K562 (cell line): ENCODE measurements at places on chromosomes 2 and 18. TPM values are rescaled to one million over a fixed set of nuclear protein-coding genes. Genes with fewer than 3 reads are reported as not detected.

- H3K36me3 ChIP-seq = no peaks in the 10 kb centered on the region
- no peaks in the 10 kb centered on the region for H3K4me1 ChIP-seq
- no peak for DNase-seq
Observed at GRCh38 chr2:160207804-160208654, 8.0 kb upstream of the ITGB6 start.

DNA sequence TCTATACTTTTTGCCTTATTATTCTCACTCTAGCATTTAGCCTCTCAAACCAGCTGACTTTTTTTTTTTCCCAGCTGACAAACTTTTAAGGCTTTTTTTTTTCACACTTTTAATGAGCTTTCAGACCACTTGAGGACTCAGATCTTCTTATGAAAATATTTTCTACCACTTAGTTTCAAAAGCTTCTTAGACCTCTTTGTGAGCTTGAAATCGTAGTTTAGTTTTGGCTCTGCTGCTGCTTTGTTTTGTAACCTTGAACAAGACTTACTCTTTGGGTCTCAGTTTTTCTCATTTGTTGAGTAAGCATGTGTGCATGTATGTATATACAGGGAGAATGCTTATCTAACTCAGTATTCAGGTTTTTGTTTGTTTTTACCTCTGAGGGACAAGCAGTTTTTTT, 3.5 kb downstream of the NBEAL1 start:
- peak overlapping the region; percentile 23 for H3K4me3 ChIP-seq
- peaks cover 7% of the 10 kb centered on the region for H3K4me1 ChIP-seq
- H3K27me3 ChIP-seq = no peaks in the 10 kb centered on the region
- peak overlapping the region; percentile 57; the same call in 2 of the 3 replicates for H3K27ac ChIP-seq
- peak; percentile 14 for DNase-seq
- H3K36me3 ChIP-seq = peaks cover 3% of the 10 kb centered on the region; the same call in 1 of the 3 replicates

The TMEM178A gene
- total RNA-seq = not detected in 2 replicates

DNA sequence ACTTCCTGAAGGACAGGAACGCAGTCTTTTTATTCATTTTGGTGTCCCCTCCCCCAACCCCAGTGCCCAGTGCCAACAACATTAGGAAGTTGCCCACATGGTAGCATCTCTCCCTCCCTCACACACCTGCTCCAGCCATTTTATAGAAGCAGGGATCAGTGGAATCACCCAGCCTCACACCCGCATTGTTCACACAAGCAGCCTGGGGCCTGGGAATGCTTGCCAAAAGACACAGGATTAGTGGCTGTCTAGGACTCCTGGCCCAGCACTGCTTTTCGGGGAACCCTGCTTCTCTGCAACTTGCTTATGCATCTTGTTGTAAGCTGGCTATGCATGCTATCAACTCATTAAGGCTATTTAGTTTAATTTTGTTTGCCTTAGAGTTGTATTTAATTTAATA, 17.9 kb downstream of the TMEM37 start:
- H3K27ac ChIP-seq = no peak overlapping the region
- peaks cover 62% of the 10 kb centered on the region for H3K27me3 ChIP-seq
- H3K36me3 ChIP-seq = no peaks in the 10 kb centered on the region

The ALKAL2 gene
- total RNA-seq = not detected in 2 replicates

GRCh38 chr18:36627637-36628036, 201.2 kb downstream of the TPGS2 start:
- H3K36me3 ChIP-seq = no peaks in the 10 kb centered on the region
- no peak overlapping the region for H3K27ac ChIP-seq
- peaks cover 7% of the 10 kb centered on the region; the same call in 1 of the 2 replicates for H3K27me3 ChIP-seq
- no peaks in the 10 kb centered on the region for H3K4me1 ChIP-seq

The LYPD6 gene
- total RNA-seq = not detected in 2 replicates

GRCh38 chr2:172462849-172463381, 35.5 kb downstream of the ITGA6 start:
- no peak overlapping the region for H3K27ac ChIP-seq
- no peaks in the 10 kb centered on the region for H3K36me3 ChIP-seq
- DNase-seq = no peak
- no peak overlapping the region for H3K4me3 ChIP-seq
- H3K4me1 ChIP-seq = no peaks in the 10 kb centered on the region

GRCh38 chr2:195119231-195119630, 537.8 kb upstream of the SLC39A10 start:
- H3K27me3 ChIP-seq = no peaks in the 10 kb centered on the region
- no peak for DNase-seq
- H3K4me3 ChIP-seq = no peak overlapping the region
- H3K4me1 ChIP-seq = no peaks in the 10 kb centered on the region
- H3K36me3 ChIP-seq = no peaks in the 10 kb centered on the region
